HFFc6 (cell line): ENCODE measurements at places on chromosomes 5 and 9. TPM values are rescaled to one million over a fixed set of nuclear protein-coding genes. Genes with fewer than 3 reads are reported as not detected.

ZNG1C gene
- total RNA-seq, result 9.6 to 19.7 TPM (median 12.5 TPM) in 3 replicates

PCAT7 gene
- not detected in 3 replicates for total RNA-seq

ORM2 gene
- not detected in 3 replicates for total RNA-seq

PCDHGA10 gene
- 0.79 to 1.3 TPM (median 0.85 TPM) in 3 replicates for total RNA-seq

SPATA9 gene
- total RNA-seq, result 0.38 to 0.68 TPM (median 0.50 TPM) in 3 replicates

NR3C1 gene
- 62.7 to 73.7 TPM (median 63.3 TPM) in 3 replicates for total RNA-seq
